ENCODE measurements at places on chromosomes 6 and 20.

DNA sequence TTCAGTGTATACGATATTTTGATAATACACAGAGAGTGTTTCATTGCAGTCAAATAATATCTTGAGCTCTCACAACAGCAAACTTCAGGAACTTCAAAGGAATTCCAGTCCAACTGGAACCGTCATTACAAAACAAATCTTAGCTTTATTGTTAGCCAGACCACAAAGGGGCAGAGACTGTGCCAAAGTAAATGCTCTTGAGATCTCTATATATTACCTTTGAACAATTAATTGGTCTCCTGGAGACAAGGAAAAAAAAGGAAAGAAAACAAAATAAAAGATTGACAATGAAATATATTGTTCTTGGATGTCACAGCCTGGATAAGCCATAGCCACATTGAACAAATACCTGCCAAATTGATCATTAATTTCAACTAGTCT is 70.0 kb downstream of the FOXC1 start:
- DNase-seq: no peak

GRCh38 chr20:16417001-16417400 is 156.2 kb downstream of the KIF16B start:
- no peak for DNase-seq

DNA sequence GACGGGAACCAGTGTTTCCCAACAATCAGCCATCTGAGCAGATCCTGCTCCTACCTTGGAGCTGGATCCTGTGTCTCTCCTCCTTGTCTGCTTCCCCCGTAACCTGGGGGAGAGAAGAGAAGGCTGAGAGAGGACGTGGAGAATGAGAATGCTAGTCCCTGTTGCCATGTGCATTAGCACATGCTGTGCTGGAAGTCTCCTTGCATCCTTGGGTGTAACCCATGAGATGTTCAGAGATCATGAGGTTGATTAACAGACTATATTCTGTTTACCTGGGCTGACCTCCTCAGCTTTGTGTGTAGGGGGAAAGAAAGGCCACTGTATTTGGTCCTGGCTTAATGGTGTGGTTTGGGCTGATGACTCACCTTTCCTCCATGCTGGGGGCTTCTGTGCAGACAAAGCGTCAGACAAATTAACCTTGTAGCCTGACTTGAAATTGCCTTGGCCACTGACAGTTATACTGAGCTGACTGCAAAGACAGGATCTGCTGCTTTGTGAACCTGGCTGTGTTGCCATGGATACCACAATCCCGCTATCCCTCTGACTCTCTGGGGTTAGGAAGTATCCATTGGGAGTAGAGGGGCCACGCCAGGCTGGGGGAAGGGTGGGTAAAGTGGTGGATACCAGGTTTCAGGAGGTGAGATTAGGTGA is 243.7 kb upstream of the CHD6 start:
- DNase-seq: no peak

DNA sequence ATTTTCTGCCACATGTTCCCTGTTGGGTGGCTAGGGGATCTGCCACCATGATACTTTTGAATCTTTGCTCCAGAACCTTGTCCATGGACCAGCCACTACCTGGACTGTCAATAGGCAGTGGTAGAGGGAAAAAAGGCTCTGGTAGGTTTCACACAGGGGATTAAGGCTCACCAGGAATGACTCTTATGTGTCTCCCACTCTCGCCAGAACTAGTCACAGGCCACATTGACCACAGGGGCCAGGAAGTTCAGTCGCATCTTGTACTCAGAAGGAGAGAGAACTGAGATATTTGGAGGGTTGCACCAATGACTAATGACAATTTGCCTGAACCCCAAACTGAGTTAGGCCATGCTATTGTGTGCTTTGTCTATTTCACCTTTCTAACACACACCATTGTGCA is 23.6 kb upstream of the APCDD1L start:
- DNase-seq: no peak

DNA sequence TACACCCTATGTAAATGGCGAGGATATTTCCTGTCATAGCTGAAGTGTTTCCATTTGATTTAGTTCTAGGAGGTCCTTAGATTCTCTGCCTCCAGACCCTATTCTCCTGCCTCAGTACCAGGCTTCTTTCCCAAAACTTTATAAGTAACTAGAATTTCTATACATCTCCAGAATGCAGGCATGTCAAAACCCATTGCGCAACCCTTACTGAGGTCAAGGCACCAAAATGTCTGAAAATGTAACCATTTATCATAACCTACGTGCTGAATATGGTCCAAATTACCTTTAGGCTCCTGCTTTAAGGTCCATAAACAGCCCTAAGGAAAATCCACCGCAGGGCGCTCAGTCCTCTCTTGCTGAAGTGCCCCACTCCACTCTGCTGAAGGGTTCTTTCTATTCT is 37.5 kb upstream of the MC3R start:
- DNase-seq: no peak

GRCh38 chr6:137806914-137807682 is 60.0 kb upstream of the TNFAIP3 start:
- DNase-seq: no peak

DNA sequence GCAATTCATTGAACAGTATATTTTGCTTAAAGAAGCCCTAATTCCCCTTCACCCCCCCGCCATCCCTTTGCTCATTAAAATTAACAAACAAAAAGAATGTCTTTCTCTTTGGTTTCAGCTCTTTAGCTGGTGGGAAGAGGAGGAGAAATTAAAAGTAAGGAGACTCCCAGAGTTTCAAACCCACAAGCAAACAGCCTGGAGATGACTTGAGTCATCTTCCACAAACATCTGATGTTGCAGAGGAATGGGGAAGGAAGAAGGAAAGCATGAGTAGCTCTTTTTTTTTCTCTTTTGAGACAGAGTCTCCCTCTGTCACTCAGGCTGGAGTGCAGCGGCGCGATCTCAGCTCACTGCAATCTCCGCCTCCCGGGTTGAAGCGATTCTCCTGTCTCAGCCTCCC is 189.6 kb downstream of the ADAT2 start:
- no peak for DNase-seq

- peak; percentile 17 for DNase-seq
Measured at GRCh38 chr20:17617212-17617867, 47.5 kb downstream of the DSTN start.

DNA sequence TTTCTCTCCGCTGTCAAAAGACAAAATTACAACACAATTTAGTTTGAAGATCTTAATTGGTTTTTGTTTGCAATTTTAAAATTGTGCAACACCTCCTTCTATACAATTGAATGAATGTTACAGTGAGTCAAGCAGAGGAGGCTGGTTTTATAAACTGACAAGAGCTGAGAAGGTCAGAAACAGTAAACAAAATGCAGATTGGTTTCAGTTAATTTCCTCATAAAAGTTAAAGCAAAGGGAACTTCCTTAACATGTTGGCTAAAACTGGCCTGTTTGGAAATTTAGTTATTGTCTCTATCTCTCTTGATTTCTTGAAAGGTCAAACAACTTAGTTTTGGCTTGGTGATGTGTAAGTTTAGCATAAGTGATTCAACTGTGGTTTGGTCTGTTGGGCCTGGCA is 22.2 kb downstream of the KHDC1L start:
- DNase-seq: no peak

- no peak for DNase-seq
Measured at GRCh38 chr6:16723826-16724225, 37.4 kb downstream of the ATXN1 start.

DNA sequence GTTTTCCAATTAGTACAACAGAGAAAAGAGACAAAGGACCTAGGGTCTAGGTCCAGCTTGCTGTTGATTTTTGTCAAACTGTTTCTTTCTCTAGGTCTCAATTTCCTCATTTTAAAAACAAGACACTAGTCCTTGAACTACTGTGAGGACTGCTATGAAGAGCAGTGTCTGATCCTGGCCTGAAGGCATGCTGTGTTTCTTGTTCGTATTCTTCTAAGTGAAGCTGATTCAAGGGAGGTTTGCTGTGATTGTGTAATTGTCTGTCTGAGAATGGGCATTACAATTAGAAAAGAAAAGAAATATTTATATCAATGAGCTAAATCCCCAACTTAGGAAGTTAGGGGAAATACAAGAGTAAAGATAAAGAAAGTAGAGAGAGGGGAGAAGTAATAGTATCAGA is 228.2 kb upstream of the SUPT3H start:
- no peak for DNase-seq

DNA sequence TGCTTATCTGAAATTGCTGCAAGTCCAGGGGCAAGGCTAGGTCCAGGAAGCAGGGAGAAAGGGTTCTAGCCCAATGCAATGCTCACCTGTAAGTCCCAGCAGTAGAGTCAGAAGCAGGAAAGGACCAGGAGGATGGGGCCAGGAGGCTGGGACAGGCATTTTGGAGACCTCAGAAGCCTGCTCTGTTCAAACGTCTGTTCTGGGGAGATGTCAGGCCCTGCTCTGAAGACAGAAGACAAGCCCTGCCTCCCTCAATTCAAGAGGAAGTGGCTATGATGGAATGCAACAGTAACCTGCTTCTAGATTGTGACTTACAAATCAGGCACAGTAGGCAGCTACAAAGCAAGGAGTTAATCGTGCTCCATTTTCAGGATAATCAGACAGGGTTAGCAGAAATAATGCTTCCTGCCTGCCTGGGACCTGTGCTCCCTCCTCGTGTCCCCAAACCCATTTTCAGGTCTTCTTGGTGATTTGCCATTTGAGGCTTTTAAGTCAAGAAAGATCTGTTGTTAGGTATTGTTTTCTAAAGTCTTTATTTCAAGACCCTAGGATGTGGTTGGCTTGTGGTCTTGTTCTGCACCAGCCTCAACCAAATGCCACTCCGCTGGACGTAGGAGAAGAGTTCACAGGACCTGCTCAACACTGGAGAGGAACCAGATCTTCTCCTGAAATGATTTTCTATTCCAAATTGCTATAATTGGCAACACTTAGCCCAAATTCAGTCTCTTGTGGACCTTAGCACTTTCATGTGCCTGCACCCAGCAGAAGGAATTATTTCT is at the start of gene SIRPG:
TSS of gene SIRPG (minus strand) at position 224 of the 779 bp plus-strand sequence. CDS start at position 159, 65 bp downstream.
- no peak for DNase-seq

- DNase-seq: no peak
Measured at GRCh38 chr6:139406577-139407343, 32.3 kb upstream of the CITED2 start.

DNA sequence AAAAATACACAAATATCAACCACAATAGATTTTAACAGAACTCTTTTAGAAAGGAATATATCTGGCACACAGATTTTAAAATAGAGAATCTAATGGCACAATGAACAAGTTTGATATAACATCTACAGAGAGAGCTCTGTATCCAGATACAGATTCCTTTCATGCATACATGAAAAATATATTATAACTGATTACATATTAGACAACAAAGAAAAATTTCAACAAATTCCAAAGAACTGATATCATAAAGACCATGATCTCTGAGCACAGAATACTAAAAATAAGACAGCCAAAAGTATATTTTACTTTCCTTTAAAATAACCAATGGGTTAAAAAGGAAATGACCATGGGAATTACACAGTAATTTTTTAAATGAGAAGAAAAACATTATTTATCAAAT is 74.1 kb upstream of the MAP7 start:
- no peak for DNase-seq

GRCh38 chr20:4493386-4493785 is 228.3 kb upstream of the PRND start:
- no peak for DNase-seq

DNA sequence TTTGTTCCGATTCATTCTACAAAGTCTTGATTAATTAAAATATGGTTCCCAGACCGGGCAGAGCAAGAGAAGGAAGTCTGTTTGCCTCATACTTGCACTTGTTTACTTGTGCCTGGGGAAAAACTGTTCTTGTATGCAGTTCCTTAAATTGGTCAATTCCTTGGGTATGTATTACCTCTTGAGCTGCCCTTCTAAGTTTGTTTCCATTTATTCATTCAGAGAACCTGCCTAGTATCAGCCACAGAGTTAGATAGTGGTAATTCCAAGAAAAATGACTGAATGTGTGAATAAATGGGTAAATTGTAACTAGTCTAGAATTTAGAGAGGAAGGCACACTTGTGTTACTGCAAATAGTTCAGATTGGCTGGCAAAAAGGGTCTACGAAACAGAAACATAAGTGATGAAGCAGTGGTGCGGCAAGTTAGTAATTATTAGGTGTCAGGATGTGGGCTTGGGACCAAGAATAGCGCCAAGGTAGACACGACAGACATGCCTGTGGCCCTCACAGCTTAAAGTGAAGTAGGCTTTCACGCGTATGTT is 525 bp upstream of the MAK start:
- no peak for DNase-seq

GRCh38 chr20:57399587-57400155 is 8.5 kb downstream of the RBM38 start:
- DNase-seq: no peak

DNA sequence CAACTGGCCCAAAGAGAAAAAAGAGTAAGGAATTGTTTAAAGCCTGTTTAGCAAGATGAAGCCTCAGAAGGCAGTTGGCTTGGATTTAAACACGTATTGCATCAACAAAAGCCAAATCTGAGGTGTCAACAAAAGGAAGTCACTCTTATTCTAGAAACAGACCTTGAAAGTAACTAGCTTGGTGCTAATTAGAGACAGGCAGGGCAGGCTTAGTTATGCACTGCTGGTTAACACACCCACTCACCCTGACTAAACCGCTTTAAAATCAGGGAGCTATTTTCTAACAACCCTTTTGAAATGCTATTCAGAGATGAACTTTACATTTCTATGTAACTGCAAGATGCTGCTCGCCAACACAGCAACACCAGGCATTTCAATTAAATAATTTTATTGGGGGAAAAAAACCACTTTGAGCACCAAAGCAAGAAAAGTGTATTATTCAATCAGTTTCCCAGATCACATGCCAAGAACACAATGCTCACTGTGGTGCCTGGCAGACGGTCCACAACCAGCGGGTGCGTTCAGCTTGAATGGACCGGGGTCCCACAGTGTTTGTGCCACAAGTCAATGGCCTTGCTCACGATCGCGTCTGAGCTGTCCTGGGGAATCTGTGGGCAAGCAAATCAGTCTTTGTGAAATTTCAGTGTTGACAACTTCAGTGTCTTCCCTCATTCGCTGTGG is 23.6 kb downstream of the TBC1D7 start:
- DNase-seq: no peak

GRCh38 chr20:13690943-13691342 is 52.2 kb upstream of the TASP1 start:
- no peak for DNase-seq

GRCh38 chr6:121223212-121223611 is 111.1 kb downstream of the TBC1D32 start:
- DNase-seq: no peak

- DNase-seq: no peak
Measured at GRCh38 chr20:25437153-25437581, 29.7 kb downstream of the GINS1 start.

DNA sequence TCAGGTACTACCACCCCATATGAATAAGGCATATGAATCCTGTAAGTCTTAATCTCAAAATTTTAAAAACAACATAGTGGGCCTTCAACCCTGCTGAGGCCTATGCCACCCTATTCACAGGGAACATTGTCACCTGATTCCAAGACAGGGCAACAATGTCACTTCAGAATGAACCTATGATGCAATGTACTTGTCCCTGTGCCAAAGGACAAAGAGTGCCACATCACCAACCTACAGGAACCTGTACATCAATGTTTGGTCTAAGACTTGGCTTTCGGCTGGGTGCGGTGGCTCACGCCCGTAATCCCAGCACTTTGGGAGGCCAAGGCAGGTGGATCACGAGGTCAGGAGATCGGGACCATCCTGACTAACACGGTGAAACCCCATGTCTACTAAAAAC is 318.5 kb upstream of the JARID2 start:
- DNase-seq: no peak

- DNase-seq: no peak
Measured at GRCh38 chr20:24442909-24443308, 26.5 kb upstream of the SYNDIG1 start.
